SK-N-DZ (cell line): ENCODE measurements at places on chromosomes 7 and 10.
A peak's percentile ranks its signal among the peaks of the same experiment; 100 is the strongest.

DNA sequence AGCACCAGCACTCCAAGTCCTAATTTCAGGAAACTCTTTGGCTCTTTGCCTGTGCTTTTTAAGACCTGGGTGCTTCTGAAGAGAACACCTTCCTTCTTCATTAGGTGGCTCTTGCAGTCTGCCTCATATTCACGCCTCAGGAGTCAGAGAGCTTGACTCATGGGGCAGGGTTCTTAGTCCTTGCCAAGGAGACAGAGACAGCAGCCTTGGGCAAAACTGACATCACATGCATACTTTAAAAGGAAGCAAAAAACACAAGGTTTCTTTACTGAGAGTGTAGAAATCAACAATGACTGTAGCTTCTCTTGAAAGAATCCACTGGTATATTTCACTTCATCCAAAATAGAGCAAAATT is 780.6 kb downstream of the INHBA start:
- no peak for DNase-seq

DNA sequence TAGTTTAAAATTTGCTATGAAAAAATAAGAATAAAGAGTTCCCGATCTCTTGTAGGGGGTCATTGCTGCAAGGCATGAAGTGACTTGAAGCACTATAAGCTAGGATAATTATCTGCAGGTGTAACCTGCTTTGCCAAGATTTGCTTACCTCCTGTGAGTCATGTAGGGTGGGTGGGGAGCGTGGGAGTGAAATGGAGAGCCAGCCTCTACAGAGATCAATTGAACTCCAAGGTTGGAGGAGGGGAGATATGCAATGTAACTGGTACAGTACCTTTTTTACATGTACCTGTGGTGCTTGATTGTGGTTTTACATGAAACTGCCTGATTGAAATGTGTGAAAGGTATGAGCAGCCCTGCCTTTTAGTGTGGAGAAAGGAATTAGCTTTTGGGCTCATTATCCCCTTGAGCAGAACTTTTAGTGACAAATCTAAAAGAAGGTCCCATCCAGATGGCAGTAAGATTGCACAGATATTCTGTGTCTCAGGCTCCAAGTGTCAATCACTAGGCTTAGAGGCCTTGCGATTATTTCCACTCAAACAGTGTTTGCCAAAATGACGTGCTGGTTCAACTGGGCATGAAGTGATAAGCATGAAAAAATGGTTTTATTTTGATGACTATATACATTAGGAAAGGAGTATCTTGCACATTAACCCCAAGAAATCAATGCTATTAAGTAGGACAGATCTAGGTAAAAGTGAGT is 138.6 kb upstream of the GRB10 start:
- no peak for DNase-seq

GRCh38 chr7:112433289-112433688 is 17.0 kb upstream of the IFRD1 start:
- no peak for DNase-seq

GRCh38 chr10:131186547-131187253 is 124.8 kb downstream of the TCERG1L start:
- DNase-seq: no peak

DNA sequence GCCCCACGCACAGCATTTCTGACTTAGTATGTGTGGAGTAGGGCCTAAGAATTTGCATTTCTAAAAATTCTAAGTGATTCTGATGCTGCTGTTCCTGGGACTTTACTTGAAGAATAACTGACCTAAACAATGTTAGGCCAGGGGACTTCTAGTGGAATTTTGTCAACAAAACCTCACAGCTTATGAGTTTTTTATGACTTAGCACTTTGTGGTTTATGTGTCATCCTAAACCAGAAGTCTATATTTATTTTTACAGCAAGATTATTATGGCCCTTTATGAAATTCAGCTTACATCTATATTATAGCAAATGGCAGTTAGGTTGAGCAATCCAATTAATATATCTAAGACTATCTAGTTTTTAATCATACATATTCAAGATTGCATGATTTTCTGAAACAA is 24.6 kb upstream of the BET1 start:
- no peak for DNase-seq

DNA sequence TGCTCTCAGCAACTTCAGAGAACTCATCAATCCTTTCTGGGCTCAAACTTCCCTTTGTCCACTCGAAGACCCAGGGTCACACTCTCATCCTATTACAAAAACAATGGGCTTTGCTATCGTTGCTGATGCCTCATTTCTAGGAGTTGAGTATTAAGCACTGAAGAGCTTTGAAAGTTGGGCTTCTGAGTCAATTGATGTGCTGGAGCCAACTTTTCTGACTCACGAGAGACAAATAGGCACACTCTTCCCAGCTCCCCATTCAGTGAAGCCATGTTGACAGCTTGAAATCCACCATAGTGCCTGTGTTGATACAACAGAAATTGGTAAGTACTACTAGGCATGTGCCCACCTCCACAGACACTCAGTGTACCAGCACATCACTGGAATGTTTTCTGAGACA is 97.5 kb upstream of the PRSS58 start:
- no peak for DNase-seq

GRCh38 chr7:147980826-147981813 is 609.4 kb upstream of the C7orf33 start:
- no peak for DNase-seq

- no peak for DNase-seq
Observed at GRCh38 chr7:70926666-70927065, 205.3 kb upstream of the GALNT17 start.

DNA sequence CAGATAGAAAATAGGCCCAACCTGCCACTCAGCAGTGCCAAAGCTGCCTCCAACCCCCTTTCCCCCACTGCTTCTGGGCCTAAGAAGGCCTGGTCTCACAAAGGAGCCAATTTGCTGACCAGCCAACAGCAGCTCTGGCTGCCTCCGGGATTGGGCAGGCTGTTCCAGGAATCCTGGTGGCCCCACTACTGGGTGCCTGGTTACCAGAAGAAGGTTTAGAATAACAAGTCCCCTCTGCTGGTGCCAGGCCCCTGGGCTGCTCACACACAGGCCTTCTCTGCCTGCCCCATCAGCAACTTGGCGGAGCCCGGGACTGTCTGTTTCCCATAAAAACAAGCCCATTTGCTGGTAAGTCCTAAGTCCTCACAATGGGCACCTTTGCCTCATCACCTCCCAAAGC is 1.2 kb downstream of the PHKG1 start:
- DNase-seq: no peak

DNA sequence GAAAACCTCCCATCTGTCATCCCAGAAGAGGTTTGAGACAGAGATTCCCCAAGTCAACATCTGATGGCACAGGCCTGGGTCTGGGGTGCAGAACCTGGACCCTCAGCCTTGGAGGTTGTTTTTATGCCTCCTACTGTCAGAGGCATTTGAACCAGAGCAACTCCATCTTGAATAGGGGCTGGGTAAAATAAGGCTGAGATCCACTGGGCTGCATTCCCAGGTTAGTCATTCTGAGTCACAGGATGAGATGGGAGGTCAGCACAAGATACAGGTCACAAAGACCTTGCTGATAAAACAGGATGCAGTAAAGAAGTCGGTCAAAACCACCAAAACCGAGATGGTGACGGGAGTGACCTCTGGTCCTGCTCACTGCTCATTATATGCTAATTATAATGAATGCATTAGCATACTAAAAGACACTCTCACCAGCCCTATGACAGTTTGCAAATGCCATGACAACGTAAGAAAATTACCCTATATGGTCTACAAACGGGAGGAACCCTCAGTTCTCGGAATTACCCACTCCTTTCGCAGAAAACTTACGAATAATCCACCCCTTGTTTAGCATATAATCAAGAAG is 92.0 kb downstream of the ITGA8 start:
- DNase-seq: no peak

- DNase-seq: no peak
Observed at GRCh38 chr10:36728626-36729025, 396.8 kb upstream of the ANKRD30A start.

DNA sequence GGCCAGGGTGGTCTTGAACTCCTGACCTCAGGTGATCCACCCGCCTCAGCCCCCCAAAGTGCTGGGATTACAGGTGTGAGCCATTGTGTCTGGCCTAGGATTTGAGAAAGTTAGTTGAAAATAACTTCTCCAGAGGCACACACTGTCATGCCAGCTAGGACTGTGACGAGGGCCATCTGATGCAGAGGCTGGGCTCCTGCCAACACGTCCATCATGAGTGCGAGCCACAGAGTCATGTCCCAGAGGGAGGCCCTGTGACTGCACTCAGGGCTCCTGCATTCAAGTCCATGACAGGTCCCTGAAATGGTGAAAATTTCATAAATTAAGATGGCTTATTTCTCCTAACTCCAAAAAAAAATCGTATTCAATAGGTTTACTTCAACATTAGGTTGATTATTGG is 17.1 kb downstream of the C10orf120 start:
- DNase-seq: no peak

- no peak for DNase-seq
Observed at GRCh38 chr10:123761038-123761428, 94.9 kb downstream of the GPR26 start.

- DNase-seq: no peak
Observed at GRCh38 chr7:41592794-41593193, 110.1 kb downstream of the INHBA start.

- DNase-seq: no peak
Observed at GRCh38 chr10:52780391-52781155, 8.0 kb upstream of the MBL2 start.

GRCh38 chr7:54544149-54544526 is 2.0 kb downstream of the VSTM2A start:
- DNase-seq: no peak

- DNase-seq: no peak
Observed at GRCh38 chr10:69100136-69100872, 12.4 kb downstream of the SRGN start.

- DNase-seq: no peak
Observed at GRCh38 chr10:116045366-116046356, 227.3 kb downstream of the GFRA1 start.

DNA sequence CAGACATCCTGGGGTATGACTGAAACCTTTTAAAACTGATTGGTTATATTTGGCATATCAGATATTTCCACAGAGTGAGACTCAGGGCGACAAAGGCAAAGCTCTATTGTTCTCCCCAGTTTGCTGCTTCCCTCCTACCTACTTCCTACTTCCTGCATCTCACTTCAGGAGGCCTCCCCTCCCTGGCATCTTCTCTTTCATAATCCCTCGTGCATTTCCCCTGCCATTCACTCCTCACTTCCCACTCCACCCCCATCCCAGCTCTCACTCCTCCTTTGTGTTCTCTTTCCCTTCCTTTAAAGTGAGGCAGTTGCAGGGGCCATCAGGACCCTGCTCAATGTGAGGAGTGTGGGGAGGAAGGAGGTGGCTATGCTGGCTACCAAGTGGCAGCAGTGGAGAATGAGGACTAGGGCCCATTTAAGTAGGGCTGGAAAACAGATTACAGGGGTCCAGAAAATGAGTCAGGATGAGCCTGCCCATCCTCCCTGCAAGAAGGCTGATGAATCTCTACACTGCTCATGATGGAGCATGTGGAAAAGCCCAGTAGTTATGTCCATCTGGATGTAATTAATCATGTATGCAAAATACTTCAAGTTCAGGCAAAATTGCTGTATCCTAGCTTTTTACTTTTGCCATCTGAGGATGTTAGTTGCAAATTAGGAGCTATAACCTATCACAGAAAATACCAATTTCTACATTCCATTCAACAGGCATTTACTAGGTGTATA is 311.8 kb upstream of the IMMP2L start:
- no peak for DNase-seq

- no peak for DNase-seq
Observed at GRCh38 chr7:84230491-84230890, 35.9 kb upstream of the SEMA3A start.

DNA sequence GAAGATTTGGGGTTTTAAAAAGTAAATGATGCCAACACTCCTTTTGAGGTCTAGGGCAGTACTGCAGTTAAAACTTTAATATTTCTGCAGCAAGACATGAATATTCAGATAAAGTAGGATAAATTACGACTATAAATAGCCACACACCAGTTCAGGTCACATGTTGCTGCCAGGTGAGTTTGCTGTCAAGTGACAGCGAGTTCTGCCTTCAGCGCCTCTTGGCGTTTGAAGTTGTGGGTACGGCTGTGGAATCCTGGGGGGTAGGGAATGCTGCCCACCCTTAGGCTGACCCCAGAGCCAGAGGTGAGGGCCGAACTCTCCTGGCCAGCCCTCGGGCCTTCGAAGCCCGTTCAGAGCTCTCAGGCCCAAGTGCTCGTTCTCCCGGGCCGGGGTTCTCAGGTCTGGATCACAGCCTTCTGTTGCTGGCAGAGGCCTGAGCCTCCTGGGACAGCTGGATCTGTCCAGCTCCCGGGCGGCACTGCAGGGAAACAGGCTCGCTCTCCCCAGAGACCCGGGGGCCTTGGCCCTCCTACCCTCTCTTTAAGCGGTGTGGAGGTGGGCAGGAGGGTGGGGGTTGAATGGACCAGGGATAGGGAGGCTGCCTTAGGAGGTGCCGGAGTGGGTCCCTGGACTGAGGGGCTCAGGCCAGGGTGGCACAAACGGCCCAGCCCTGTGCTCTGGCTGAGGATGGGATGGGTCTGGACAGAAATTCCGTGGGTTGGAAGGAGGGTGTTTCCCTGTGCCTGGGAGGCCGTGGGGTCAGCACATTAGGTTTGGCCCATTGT is 5.4 kb downstream of the BRI3 start:
- no peak for DNase-seq

DNA sequence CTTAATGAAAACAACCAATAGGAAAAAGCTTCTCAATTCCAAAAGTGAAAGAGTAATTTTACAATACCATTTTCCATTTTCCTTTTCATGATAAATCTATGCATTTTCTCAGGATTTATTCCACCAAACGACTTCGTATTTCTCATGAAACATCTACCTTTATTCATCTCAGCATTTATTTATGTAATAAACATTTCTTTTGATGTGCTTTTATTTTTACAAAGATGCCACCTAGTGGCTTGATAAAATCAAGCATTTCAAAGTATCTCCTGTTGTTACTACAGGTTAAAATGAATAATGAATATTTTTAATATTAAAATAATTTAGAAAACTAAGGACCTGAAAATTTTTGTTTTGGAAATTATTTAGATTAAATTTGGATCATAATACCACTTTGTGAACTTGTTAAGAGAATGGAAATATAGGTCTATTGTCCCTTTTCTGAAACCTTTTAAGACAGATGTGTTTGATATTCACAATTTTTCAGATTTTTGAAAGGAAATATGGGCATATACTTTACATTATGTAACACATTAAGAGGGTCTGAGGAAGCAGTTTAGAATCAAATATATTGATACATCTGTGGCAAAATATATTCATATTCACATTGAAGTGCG is 2.7 kb upstream of the IQUB start:
- peak; percentile 18 for DNase-seq

- DNase-seq: no peak
Observed at GRCh38 chr7:155670521-155670920, 26.1 kb downstream of the RBM33 start.

DNA sequence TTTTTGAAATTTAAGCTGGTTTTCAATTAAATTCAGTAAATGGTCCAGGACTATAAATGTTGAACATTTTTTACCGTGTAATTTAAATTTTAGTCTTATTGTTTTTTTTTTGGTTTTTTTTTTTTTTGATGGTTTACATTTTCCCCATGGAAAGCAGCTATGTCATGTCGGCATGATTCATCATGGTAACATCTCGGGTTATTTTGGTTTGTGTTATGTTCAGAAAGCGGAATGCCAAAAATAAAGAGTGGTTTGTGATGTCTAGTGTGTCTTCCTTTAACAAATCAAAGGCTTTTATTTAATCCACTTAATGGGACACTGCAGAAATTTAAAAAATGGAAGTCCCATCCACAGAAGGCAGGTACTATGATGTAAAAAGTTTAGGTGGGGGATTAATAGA is 58.5 kb downstream of the TRUB1 start:
- no peak for DNase-seq
